Thoracic aorta endothelial cell (primary cell): ENCODE measurements at places on chromosomes 7 and 10. TPM values are rescaled to one million over a fixed set of nuclear protein-coding genes. Genes with fewer than 3 reads are reported as not detected.

The CNPY1 gene
- not detected in 2 replicates for total RNA-seq

The NEUROG3 gene
- not detected in 2 replicates for total RNA-seq

The LRGUK gene
- 0.13 and 0.29 TPM in 2 replicates for total RNA-seq

The FGFBP3 gene
- 0.27 and 0.29 TPM in 2 replicates for total RNA-seq

The GPR26 gene
- not detected in 2 replicates for total RNA-seq

The EFCAB10 gene
- not detected in 2 replicates for total RNA-seq

The ADIRF gene
- total RNA-seq, result 8.4 and 15.3 TPM in 2 replicates

The LRIT1 gene
- not detected in 2 replicates for total RNA-seq

The HOGA1 gene
- 0.27 and 0.36 TPM in 2 replicates for total RNA-seq

The GTF2IRD1 gene
- total RNA-seq, result 5.6 and 7.3 TPM in 2 replicates

The VWC2 gene
- not detected in 2 replicates for total RNA-seq

The HYAL4 gene
- 0.36 TPM in 1 of 2 replicates, not detected in the other for total RNA-seq

The TDRD1 gene
- total RNA-seq, result 0.07 TPM in 1 of 2 replicates, not detected in the other

The NXPH1 gene
- total RNA-seq, result not detected in 2 replicates

The MYL10 gene
- total RNA-seq, result not detected in 2 replicates

The ZNF138 gene
- 5.3 and 7.2 TPM in 2 replicates for total RNA-seq

The FGL2 gene
- total RNA-seq, result 0.13 and 0.22 TPM in 2 replicates

The MAGI2 gene
- total RNA-seq, result 7.2 and 7.7 TPM in 2 replicates

The RAMP3 gene
- not detected in 2 replicates for total RNA-seq

The KCND2 gene
- not detected in 2 replicates for total RNA-seq
